Activated CD4-positive, alpha-beta T cell treated with anti-CD3 and anti-CD28 coated beads, Interleukin-2, amount 50 U/mL, for 24 hours (primary cell): ENCODE measurements at places on chromosomes 6 and 20.
A peak's percentile ranks its signal among the peaks of the same experiment; 100 is the strongest.

DNA sequence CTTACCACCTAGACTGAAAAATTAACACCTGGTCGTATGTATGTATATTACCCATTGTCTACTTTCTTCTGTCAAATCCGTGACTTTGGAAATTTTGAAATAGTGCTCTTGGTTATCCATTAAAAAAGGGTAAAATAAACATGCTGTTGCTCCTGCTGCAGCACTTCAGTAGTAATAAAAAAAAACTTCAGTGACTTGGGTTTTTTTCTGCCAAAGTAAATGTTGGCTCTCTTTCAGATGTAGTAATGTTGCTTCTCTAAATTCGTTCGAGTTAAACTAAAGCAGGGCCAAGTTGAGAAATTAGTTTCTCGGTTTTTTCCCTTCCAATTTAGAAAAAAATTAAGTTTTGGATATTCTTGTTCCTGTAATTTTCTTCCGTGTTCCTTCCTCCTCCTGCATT is 34.2 kb downstream of the JARID2 start:
- DNase-seq: no peak

- no peak for DNase-seq
Observed at GRCh38 chr6:42441697-42442081, 10.0 kb downstream of the TRERF1 start.

GRCh38 chr20:19890445-19891051 is 126.6 kb upstream of the NAA20 start:
- DNase-seq: no peak

GRCh38 chr20:20334489-20334888 is 33.4 kb upstream of the INSM1 start:
- DNase-seq: no peak

DNA sequence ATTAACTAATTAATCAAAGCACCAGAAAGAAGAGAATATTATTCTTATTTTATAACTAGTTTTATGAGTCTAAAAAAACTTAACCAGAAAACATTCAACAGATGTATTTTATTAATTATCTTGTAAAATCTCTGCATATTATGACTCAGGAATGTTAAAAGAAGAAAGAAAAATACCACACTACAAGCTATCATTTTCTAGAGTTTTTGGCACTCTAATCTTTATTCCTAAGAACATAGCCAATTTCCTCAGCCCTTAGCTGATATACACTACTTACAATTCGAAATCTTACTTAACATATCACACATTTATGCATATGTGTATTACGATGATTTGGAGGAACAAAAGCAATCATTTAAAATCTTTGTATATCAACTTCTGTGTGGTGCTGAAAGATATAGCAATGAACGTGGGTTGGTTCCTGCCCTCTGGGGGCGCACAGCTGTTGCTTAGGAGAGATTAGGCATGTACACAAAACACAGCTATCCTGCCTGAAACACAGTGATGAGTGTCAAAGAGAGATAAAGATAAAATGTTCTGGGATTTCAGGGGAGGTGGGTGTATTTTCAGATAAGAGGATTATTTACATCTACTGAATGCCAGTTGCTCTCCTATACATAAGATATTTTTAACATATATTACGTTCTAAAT is 404.5 kb downstream of the SYNE1 start:
- DNase-seq: no peak

- DNase-seq: no peak
Observed at GRCh38 chr6:115544765-115545671, 515.7 kb downstream of the FRK start.

GRCh38 chr6:3081960-3082359 is 13.7 kb downstream of the RIPK1 start:
- no peak for DNase-seq

DNA sequence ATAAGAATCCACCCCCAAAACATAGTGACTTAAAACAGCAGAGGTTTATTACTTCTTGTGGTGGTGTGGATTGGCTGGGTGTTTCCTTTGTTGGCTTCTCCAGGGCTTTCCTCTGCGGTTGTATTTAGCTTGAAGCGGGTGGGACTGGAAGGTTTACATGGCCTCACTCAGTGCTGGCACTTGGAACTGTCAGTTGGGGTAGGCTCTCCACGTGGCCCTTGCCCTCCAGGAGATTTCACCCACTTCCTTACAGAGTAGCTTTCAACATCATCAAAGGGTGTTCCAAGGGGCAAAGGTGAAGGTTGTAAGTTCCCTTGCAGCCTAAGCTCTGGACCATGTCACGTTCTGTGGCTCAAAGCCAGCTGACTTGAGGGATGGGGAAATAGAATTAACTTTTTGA is 32.5 kb upstream of the NKX2-2 start:
- DNase-seq: no peak

DNA sequence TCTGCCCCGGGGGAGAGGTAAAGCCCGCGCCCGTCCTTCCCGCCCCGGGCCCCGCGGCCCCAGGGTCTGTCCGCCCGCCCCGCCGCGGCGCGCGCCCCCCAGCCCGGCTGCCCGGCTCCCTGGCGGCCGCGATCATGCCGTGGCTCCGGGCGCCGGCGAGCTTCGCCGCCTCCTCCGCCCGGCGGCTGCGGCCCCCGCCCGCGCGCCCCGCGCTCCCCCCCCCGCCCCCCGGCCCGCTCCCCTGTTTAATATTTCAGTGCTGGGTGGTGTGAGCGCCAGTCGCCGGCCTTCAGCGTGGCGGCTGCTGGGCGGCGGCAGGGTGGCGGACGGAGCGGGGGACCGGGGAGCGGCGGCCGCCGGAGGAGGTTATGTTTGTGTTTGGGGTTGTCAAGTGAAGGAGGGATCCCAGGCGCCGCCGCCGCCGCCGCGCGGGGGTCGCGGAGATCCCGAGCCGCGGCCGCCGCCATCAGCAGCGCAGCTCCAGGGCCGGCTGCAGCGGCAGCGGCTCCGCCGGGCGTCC is at the start of gene HIVEP1:
Gene HIVEP1, plus strand, starts transcription at position 275 of the 520 bp plus-strand sequence. CDS start 3,317 bp downstream, outside the sequence.
- no peak for DNase-seq

- no peak for DNase-seq
Observed at GRCh38 chr6:7881765-7882500, 28.7 kb downstream of the TXNDC5 start.

GRCh38 chr6:34237722-34238584 is 1.3 kb downstream of the HMGA1 start:
- DNase-seq: peak; percentile 63

DNA sequence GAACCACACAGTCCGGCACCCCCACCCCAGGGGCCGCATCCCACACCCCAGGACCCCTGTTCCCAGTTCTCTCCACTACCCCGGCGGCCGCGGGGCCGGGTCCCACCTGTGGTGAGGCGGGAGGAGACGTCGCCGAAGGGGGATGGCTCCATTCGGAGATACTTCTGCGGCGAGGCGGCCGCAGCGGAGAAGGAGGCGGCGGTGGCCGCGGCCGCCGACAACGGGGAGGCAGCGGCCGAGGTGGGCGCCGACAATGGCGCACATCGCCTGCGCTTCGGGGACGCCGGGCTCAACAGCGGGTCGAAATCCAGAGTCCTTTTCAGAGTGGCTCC is 723 bp downstream of the AKIRIN2 start:
- peak; percentile 16 for DNase-seq

- no peak for DNase-seq
Observed at GRCh38 chr6:35439308-35439707, 12.8 kb upstream of the FANCE start.

DNA sequence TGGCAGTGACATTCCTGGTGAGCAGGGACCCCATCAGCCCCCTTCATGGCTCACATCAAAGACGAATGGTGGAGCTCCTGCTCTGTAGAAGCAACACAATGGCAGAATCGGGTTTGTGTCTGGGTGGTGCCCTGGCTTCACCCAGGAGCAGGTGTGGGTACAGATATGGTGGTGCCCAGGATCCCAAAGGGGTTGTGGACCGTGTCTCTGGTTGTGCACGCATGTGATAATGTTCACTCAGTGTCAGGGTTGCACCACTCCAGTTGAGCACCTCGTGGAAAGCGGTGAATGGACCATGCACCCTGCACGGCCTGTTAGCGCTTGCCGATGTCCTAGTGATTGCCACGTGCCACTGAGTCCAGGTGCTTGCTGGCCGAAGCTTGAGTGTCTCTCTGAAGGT is 63.0 kb downstream of the IGF2R start:
- no peak for DNase-seq

DNA sequence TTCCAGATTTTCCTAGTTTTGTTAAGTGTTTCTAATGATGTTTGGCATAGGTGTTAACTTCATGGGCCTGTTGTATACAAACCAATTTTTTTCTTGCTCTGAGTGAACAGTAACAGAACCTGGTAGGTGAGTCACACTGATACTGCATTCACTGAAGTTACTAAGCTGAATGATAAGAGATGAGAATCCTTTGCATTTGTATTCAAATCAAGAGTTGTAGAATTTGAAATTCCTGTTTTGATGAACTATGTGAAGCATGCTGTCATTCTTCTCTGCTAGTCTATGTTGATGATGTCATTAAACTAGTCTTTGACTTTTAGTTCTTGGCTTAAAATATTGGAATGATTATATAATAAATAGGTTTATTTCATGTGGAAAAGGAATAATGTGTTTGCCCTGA is 37.9 kb downstream of the PTPRA start:
- DNase-seq: no peak

DNA sequence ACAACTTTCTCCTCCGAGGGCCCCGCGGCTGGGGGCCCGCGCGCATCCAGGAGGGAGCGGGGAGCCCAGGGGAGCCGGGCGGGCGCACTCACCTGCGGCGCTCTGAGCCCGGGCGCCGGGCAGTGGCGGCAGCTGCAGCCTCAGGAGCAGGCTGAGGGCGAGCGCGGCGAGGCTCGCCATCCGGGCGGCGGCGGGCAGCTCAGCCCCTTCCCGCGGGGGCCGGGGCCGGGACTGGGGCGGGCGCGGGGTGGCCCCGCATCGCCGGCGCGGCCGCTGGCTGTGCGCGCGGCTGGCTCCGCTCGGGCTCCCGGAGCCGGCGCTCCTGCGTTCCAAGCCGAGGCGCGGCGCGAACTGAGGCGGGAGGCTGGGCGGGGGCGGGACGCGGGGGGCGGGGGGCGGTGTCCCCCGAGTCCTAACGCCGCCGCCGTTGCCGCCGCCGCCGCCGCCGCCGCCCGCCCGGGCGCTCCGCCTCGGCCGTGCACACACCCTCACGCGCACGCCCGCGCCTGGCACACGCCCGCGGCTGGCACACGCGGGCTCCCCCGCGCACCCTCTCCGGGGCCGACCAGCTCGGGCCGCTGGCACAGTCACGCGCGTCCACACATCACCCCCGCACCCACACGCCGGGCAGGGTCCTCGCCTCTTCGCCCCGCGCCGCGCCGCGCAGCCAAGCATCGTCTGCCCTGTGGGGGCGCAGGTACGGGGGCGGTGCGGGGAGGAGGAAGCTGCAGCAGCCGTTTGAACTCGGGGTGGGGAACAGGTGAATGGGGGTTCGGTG is at the start of gene PTPRT:
Gene PTPRT, minus strand, starts transcription at position 353 of the 778 bp plus-strand sequence. Its CDS starts 173 bp downstream, at position 180.
- DNase-seq: no peak

GRCh38 chr6:6736791-6737654 is 148.5 kb downstream of the LY86 start:
- DNase-seq: no peak

DNA sequence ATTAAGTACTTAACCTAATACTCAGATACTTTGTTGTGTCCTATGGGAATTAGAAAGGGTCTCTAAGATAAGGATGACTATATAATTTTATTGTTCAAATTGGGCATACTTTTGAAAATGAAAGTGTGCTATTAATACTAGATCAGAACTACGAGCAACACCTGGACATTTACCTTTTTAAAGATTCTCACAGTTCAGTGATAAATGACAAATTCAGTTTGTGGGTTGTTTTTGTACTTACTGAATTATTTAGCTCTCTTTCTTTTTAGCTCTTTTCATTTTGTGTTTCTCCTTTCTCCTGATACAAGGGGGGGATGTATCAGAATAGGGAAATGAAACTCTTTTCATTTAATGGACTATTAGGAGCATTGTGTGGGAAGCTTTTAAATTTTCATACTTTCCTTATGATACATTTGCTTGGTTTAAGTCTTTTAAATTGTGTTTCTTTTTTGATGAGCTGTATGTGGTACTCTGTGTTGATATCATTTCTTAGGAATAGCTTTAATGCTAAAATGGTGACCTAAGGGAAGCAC is 47.5 kb downstream of the PHF3 start:
- no peak for DNase-seq

DNA sequence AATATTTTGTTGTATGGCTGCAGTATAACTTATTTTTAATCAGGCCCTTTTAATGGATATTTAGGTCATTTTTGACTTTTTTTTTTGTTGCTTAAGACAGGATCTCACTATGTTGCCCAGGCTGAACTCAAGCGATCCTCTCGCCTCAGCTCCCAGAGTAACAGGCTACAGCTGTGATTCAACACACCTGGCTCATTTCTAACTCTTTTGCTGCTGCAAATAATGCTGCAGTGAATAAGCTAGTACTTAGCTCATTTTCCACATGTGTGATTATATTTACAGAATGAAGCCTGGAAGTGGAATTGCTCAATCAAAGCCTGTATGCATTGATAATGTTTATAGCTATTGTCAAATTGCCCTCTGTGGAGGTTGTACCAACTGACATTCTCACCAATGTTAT is 1.1 kb downstream of the GTSF1L start:
- DNase-seq: no peak

DNA sequence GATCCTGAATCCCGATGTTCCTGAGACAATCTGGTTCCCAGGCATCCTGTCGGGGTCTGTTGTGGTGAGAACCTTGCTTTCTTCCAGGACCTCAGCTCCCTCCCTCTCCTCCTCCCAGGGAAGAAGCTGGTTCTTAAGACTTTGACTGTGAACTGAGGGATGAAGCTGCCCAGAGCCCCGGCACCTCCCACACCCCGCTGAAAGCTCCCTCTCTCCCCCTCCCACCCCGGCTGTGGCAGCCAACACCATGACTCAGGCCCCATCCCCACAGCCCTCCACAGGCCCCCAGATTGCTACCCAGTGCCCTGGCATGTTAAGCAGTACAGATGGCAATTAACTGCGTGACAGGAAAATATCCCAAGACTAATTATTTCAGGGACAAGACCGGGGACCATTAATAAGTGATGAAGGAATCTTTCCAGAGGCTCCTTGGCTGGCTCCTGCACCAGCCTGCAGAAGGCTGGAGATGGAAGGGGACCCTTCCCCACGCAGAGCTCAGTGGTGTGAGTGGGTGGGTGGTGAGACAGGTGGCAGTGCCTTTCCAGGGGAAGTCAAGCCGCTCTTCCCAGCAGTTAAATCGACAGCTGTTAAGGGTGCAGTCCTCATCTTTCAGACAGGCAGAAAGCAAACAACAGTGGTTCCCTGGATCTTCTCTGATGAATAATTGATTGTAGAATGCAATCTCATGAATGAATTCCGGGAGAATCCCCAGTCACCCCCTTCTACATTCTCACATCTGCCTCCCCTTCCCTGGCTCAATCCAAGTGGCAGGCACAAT is 237.9 kb downstream of the LRFN2 start:
- DNase-seq: no peak

GRCh38 chr20:24838546-24839535 is 110.2 kb upstream of the CST7 start:
- DNase-seq: no peak

DNA sequence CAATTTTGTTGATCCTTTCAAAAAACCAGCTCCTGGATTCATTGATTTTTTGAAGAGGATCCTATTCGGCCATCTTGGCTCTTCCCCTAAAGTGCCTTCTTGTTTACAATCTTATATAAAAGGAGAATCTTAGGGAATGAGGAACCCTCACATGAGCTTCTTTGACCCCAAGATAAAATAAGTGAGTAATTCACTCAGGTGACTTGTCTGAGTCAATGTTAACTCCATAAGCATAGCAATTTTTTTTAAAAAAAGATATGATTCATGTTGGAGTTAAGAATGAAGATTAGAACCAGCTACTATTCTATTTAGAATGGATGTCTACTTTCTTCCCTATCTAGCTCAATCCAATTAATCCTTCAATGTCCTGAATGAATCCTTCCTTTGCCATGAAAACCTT is 21.0 kb downstream of the WASF1 start:
- DNase-seq: no peak
